ENCODE measurements at places on chromosomes 4 and X. TPM values are rescaled to one million over a fixed set of nuclear protein-coding genes. Genes with fewer than 3 reads are reported as not detected.

- DNase-seq, result no peak
Measured at GRCh38 chr4:148335133-148335532, 107.1 kb downstream of the NR3C2 start.

DNA sequence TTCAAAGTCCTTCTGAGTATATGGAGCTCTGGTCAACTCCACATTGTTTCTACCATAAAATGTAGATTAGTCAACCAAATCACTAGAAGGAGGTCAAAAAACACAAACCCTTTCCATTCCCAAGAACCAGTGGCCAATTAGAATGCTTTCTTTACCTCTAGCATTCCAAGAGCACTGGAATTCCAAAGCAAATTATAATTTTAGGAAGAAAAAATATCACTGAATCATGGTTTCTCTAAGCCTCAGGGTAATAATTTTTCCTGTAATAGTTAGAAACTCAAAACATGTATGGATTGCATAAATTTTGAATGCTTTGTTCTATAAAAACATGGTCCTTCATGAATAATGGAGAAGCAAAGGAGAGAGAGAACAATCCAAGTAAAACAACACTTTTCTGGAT lies 39.5 kb downstream of the LEF1 start:
- no peak for DNase-seq

DNA sequence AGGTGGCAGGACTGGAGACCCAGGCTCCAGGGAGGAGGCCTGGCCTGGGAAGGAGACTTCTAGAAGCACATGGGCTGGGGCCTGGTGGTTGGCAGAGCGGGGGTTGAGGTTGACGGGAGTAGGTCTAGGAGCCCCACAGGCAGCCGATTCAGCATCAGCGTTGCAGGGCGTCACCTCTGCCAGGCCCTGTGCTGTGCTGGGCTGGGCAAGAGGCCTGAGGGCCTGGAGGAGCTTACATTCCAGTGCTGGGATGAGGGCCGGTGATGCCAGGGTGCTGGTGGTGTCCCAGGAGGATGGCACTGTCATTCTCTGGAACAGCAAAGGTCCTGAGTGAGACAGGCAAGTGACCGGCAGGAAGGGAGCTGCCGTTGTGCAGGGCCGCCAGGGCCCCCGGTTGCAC lies 76.6 kb downstream of the SORCS2 start:
- no peak for DNase-seq

- DNase-seq, result no peak
Measured at GRCh38 chr4:108336076-108336475, 167.3 kb upstream of the LEF1 start.

DNA sequence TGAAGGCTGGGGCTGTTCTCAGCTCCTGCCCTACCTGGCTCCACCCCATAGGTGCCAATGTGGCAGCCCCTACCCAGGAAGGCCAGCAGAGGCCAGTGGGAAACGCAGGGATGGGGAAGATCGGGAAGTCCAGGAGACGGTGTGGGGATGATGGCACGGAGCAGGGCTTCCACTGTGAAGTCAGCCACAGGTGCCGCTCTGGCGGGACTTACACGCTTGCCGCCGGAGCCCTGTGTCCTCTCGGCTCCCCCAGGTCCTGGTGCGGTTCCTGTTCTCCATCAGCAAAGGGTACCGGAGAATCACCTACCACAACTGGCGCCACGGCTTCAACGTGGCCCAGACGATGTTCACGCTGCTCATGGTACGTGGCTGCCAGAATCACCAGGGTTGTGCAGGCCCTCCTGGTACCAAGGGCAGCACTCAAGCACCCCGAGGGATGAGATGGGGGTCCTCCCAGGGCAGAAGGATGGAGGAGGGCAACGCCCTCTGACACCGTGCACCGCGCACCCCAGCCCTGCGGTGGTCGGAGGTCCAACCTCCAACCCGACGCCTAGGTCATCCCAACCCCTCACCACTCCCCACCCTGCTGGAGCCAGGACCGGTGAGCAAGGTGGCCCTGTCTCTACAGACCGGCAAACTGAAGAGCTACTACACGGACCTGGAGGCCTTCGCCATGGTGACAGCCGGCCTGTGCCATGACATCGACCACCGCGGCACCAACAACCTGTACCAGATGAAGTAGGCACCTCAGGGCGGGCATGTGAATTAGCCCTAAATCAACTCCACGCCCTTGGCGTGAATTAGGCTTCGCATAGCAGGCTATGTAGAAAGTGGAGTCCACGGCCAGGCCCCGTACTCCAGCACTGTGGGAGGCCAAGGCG lies 12.0 kb downstream of the ATP5ME start:
- no peak for DNase-seq

DNA sequence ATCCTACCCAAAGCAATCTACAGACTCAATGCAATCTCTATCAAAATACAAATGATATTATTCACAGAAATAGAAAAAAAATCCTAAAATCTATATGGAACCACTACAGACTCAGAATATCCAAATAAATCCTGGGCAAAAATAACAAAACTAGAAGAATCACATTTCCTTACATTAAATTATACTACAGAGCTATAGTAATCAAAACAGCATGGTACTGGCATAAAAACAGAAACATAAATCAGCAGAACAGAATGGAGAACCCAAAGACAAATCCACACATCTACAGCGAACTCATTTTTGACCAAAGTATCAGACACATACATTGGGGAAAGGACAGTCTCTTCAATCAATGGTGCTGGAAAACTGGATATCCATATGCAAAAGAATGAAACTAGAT lies 304.1 kb upstream of the FGF13 start:
- no peak for DNase-seq

DNA sequence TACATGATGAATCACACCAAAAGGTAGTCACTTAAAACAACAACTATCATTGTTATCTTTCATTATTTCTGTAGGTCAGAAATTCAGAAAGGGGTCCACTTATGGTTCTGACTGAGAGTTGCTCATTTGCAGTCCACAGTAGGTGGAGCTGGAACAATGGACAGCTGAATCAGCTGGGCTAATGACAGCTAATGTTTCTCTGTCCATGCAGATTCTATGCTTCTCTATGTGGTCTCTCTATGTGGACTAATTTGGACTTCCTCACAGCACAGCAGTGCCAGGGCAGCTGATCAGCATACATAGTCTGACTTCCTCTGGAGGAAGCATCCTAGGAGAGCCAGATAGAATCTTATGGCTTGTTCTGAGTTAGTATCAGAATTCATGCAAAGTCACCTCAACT lies 131.7 kb upstream of the INTU start:
- DNase-seq, result no peak

- no peak for DNase-seq
Measured at GRCh38 chr4:20658456-20658855, 41.8 kb upstream of the PACRGL start.

- no peak for DNase-seq
Measured at GRCh38 chr4:102780476-102781144, 19.8 kb upstream of the MANBA start.

DNA sequence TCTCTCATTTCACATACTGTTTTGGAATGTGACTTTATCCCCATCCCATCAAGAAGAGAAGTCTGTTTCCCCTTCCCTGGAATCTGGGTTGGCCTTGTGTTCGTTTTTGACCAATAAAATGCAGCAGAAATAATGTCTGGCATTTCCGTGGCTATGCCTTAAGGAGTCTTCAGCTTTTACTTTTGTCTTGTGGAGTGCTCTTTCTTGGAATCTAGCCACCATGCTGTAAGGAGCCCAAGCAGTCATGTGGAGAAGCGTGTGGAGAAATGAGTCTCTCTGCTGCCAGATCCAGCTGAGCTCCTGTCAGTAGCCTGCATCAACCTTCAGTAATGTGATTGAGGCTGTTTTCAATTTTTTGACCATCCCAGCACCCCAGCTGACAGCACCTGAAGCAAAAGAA lies 84.4 kb upstream of the ARMCX2 start:
- DNase-seq, result no peak

- DNase-seq, result no peak
Measured at GRCh38 chrX:14738643-14739042, 134.2 kb downstream of the FANCB start.

- DNase-seq, result no peak
Measured at GRCh38 chr4:145066063-145066501, 31.9 kb downstream of the ANAPC10 start.

DNA sequence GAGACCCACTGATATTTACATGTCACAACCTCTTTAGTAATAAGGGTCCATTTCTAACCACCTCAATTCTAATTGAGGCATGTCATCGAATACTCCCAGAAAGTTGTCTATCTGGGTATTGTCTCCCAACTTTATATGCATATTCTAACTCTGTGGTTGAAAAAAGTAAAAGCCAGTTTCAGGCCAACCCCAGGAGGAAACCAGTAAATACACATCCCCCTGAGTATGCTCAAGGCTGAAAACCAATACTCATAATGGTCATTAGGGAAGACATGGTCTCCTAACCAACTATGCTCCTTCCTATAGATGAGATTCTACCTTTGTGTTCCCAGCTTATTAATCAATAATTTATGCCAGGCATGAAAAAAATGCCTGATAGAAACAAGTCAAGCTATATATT lies 96.6 kb downstream of the SH3KBP1 start:
- no peak for DNase-seq

DNA sequence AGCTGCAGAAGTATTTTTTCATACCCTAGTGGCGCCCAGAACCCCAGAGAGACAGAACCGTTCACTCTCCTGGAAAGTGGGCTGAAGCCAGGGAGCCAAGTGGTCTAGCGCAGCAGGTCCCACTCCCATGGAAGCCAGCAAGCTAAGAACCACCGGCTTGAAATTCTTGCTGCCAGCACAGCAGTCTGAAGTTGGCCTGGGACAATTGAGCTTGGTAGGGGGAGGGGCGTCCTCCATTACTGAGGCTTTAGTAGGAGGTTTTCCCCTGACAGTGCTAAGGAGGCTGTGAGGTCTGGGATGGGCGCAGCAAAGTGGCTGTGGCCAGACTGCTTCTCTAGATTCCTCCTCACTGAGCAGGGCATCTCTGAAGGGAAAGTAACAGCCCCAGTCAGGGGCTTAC lies 84.5 kb upstream of the ATXN3L start:
- DNase-seq, result no peak

- DNase-seq, result no peak
Measured at GRCh38 chrX:123756320-123756719, 23.5 kb upstream of the THOC2 start.

GRCh38 chrX:134287346-134287745 lies 50.4 kb downstream of the CCDC160 start:
- no peak for DNase-seq

Gene MORF4L2
- 360 TPM for polyA plus RNA-seq

Gene GAGE12C
- not detected for polyA plus RNA-seq

Gene UGT2B10
- polyA plus RNA-seq, result 0.76 TPM

Gene RNF113A
- polyA plus RNA-seq, result 8.8 TPM

Gene NCAPG
- polyA plus RNA-seq, result 27.1 TPM

Gene SLC25A6
- 497 TPM for polyA plus RNA-seq

Gene RNF150
- 22.2 TPM for polyA plus RNA-seq

Gene HS3ST1
- polyA plus RNA-seq, result 0.40 TPM

Gene CLDN34
- not detected for polyA plus RNA-seq

Gene MRFAP1
- polyA plus RNA-seq, result 452 TPM

Gene GYPE
- 4.4 TPM for polyA plus RNA-seq

Gene AR
- 3.9 TPM for polyA plus RNA-seq

Gene PNMA6A
- 10.5 TPM for polyA plus RNA-seq

All from left renal pelvis (tissue), 4 donors.